Breast epithelium (tissue), 4 donors: ENCODE measurements at places on chromosomes 13 and 19.

DNA sequence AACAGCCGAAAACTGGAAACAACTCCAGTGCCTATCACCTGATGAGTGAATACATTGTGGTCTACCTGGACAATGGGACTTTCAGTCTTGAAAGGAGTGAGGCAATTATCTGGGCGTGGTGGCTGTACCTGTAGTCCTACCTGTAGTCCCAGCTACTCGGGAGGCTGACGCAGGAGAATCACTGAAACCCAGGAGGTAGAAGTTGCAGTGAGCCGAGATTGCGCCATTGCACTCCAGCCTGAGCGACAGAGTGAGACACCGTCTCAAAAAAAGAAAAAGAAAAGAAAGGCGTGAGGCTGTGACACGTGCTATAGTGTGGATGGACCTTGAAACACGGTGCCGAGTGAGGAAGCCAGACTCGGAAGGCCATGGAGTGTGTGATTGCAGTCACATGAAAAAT lies 4.1 kb upstream of the NTN5 start:
- DNase-seq, result no peak

GRCh38 chr13:65085977-65086376 lies 2144.2 kb downstream of the PCDH9 start:
- no peak for DNase-seq

DNA sequence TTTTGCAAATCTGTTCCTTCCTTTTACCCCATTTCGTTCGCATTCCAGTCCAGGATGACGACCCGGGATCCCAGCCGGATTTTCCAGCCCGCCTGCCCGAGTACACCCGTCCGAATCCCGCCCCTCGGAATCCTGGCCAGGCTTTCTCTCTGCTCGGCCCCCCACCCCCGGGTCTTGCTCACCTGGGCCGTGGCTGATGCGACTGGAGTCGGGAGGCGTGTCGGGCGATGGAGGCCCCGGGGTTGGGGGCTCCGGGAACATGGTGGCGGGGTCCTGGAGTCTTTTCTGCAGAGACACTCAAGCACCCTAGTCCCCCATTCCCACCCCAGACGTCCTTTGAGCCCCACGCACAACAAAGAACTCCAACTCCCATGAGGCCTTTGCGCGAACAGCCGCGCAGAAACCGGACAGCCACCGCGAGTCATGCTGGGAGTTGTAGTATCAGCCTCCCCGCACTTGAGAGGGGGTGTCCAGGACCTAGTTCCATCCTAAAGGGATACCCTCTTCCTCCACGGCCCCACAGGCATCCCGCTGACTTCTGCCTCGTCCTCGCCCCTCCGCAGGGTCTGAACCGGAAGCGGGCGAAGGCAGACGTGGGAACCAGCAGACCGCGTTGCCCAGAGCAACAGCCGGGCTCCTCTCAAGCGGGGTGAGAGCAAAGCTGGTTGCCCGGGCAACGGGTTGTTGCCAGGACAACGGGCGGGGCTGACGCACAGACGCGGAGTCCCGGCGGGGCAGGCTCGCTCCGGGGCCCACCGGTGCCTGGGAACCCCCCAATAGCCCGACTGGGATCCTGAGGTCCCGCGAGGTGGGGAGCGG lies 1.1 kb downstream of the SYT5 start:
- DNase-seq, result no peak

DNA sequence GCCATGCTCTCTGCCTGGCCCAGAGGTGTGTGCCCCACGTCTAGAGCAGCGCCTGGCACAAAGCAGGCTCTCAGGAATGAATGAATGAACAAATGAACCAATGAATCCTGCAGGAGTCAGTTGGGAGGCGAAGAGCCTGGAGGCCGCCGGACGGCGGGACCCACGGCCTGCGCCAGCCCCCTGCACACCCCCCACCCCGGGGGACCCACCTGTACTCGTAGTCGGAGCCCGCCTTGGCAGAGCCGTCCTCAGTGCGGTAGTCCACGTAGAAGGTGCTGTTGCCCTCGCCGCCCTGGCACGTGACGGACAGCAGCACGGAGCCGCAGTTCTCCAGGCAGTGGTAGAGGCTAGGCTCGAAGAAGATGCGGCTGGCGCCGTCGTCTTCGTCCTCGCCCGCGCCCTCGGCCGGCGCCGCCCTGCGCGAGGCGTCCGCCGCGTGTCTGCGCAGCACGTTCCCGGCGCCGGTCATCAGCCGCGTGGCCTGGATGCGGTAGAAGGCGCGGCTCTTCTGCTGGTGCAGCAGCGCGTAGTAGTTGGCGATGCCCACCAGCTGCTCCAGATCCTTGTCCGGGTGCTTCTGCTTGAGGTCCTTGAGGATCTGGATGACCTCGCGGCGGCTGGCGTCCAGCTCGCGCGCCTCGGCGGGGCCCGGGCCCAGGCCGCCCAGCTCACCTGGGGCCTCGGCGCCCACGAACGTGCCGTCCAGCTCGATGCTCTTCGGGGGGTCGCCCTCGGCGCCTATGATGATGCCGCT lies 14.8 kb downstream of the SLC8A2 start:
- DNase-seq, result no peak

DNA sequence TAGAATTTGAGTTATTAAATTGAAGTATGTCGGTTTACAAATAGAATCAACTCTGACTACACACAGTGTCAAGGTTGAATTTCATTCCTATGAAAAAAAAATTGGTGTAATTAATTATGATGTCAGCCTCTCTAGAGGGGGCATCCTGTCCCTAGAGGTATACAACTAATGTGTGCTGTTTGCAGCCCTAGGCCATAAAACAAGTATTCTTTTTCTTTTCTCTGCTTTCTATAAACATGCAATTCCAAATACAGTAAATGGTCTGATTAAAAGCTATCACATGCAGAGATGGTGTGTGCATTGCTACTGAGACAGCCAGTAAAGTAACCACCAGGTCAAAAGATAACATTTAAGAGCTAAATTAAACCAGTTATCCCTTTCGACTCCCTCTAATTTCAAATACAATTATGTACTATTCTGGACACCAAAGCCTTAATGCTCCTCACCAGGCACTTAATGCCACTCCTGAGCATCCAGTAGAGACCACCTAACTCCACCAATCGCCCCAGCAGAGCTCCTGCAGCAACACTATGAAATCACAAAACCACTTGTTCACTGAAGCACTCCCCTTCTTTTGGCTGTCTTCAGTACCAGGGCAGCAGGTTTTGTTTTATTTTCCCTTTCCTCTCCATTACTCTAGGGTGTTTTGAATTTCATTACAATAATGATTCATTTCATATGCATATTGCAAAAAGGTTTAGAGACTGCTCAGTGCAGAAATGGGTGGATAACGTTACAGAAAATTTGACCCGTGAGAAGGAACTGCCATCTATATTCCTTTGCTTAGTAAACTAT lies 426.9 kb downstream of the PCDH9 start:
- no peak for DNase-seq

GRCh38 chr13:23692816-23693215 lies 122.6 kb downstream of the TNFRSF19 start:
- DNase-seq, result no peak

- DNase-seq, result no peak
These were observed 226.7 kb downstream of the RFC3 start for GRCh38 chr13:34044660-34045080.

GRCh38 chr19:29807870-29808405 lies 3.9 kb upstream of the CCNE1 start:
- no peak for DNase-seq
